ENCODE measurements at places on chromosomes 4 and X.

DNA sequence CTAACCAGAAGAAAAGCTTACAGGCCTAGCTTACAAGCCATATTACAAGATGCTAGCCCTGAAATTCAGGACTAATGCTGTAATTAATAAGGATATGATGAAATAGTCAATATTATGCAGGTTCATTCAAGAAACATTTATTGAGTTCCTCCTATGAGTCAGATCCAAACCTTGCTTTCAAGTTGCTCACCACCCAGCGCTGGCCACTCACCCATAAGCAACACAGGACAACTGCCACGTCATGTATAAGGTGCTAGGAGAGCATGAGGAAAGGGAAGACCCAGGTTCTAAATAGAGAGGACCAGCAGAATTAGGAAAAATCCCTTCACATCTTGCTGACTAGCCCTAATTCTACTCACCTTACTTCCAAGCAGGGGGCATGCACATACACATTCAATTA lies 23.3 kb downstream of the MAML3 start:
- no peak for DNase-seq

GRCh38 chrX:108121291-108121690 lies 29.7 kb downstream of the ATG4A start:
- DNase-seq = no peak

GRCh38 chr4:101304916-101305315 lies 42.4 kb downstream of the PPP3CA start:
- no peak for DNase-seq

- no peak for DNase-seq
These were observed 21.0 kb downstream of the CEP44 start for GRCh38 chr4:174304664-174305063.

GRCh38 chr4:32824336-32824735 lies 2104.2 kb downstream of the PCDH7 start:
- DNase-seq = no peak

DNA sequence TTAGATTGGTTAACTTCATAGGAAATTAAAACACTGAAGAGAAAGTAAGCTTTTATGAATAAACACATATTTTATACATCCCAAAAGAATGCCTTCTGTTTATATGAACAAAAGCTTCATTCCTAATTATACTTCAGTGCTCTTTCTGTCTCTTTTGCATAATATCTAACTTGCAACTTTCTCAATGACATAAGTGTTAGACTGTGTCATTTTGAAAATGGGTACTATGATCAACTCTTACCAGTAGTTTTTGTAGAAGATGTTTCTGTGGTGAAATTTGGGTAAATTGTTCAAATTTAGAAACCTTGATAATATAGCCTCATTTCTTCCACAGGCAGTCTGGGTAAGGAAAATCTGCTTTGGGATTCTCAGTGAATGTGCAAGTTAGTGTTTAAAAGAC lies 991.4 kb downstream of the CCSER1 start:
- no peak for DNase-seq

- peak; percentile 68 for DNase-seq
These were observed 82.0 kb downstream of the USP46 start for GRCh38 chr4:52576961-52577623.

DNA sequence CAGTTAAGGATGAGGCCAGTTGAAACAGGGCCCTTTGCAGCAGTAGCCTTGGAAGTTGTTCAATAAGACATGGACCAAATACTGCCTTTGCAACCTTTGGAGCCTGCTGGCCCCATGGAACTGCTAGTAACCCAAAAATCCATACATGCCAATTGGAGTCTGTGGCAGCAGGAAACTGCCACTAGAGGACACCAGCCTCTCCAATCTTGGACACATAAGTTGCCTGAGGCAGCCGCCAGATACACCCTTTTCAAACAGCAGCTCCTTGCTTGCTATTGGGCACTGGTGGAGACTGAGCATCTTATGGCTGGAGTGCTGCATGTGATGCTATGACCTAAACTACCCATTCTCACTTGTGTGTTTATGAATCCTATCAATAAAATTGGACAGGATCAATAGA lies 14.8 kb upstream of the LAP3 start:
- DNase-seq = no peak

DNA sequence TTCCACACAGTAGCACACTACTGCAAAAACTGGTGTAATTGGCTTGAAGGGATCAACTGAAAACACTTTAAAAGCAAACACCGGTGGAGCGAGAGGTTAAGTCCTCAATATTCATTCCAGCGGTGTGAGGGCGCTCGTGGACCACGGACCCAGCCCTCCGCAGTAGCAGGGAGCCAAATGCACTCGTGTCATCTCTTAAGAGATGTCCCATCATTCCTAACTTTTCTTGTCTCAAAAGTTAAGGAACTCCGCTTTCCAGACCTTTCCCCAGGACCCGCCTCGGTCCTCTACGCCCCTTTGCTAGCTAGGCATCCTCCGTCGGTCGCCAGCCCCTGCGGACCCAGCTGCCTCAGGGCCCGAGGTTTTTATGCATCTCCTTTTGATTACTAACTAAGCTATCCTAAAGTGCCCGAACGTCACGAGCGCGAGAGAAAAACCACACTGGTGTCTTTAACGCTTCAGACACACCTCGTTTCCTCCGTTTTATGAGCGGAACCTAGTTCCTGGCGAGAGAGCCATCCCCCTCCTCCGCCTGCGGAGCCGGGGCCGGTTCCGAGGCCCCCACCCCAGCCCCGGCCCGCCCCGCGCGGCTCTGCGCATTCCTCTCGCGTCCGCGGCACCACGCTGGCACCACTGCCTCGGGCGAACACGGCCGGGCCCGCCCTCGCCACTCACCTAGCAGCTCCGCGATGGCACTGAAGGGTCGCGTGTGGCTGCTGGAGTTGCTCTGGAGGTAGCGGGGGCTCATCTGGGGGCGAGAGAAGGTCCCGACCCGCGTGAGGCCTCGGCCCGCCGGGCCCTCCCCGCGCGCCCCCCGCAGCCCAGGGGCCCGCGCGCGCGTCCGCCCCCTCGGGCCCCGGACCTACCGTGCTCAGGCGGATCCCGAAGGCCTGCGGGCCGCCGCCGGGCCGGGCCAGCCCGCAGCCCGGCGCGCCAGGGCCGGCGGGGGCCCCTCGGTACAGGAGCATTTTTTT lies 723 bp downstream of the MORC4 start:
- DNase-seq = no peak

DNA sequence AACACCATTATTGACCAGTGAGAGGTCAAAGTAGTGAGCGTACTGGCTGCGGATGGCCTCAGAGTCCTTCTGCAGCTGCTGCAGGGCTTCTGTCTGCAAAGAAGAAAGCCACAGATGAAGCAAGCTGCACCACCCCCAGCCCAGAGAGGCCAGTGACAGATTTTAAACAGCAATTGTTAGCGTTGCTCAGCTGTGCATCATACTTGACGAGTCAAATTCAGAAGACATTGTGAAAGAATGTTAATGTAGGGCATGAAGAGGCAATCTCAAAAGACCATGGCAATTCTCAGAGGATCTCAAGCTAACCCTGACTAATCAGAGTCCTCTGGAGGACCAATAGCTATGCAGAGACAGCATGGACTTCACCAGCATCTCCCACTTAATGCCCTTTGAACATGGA lies 16.6 kb downstream of the DKC1 start:
- DNase-seq = peak; percentile 28

GRCh38 chr4:175412746-175413145 lies 399.3 kb downstream of the GPM6A start:
- peak; percentile 96 for DNase-seq

DNA sequence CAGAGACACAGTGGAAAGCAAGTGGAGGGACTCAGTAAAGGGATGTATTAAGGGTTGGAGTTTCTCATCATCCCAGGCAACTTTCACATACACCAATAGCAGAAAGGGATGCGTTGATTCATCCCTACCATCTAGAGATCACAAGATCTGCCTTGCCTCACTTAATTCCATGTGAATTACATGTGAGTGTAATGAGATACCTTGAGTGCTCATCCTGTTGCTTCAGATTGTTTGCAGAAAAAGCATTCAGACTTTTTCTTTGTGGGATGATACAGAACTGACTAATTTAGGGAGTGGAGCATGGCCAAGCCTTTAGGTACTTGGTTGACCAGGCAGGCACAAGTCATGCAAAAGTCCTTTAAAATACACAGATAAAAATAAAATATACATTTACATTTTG lies 124.8 kb upstream of the SLIT2 start:
- peak; percentile 31 for DNase-seq

DNA sequence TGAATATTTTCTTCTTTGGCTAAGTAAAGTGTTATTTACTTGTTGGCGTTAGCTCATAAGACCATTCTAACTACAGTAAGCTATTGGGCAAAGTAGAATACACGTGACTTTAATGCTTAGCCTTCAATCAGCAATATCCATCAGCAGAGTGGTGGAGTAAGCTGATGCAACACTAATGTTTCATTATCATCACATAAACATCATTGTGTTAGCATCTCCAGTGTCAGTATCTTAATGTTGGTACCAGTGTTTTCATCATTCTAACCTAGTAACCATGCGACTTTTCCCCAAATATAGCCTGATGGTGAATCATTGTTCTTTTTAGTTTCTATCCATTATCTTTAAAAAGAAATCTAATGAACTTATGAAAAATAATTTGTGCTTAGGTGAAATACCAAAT lies 48.5 kb downstream of the APOOL start:
- DNase-seq = no peak

- no peak for DNase-seq
These were observed 219.3 kb upstream of the JADE1 start for GRCh38 chr4:128590034-128590740.

- DNase-seq = no peak
These were observed 830.8 kb upstream of the POU3F4 start for GRCh38 chrX:82677286-82677685.

DNA sequence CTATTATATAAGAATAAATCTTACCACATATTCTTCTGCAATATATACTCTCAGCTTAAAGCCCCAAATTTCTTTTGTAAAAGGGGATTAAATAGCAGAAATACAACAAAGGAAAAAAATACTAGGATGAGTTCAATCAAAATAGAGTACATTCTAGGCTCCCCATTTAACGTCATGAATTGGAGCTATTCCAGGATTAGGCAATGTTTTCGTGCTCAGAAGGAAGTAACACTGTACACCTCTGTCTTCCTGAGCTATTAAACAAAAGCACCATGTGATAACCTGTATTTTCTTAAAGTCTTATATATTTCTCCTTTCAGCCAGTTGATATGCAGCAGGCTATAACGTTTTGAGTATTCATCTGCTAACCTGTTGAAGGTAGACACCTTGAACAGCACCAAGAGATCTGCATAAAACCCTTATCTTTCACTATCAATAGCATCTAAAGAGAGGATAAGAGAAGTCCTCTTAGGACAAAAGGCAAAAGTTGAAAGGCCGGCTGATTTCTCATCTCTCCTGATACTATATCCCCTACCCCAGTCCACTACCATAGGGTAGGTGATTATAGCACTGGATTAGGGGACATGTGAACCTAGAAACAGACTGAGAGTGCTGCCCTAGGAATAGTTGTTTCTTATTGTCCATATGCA lies 31.5 kb downstream of the TEC start:
- DNase-seq = no peak

GRCh38 chr4:25637581-25638220 lies 17.9 kb upstream of the SLC34A2 start:
- DNase-seq = no peak

- no peak for DNase-seq
These were observed 206.7 kb downstream of the FRMPD4 start for GRCh38 chrX:12344954-12345353.

DNA sequence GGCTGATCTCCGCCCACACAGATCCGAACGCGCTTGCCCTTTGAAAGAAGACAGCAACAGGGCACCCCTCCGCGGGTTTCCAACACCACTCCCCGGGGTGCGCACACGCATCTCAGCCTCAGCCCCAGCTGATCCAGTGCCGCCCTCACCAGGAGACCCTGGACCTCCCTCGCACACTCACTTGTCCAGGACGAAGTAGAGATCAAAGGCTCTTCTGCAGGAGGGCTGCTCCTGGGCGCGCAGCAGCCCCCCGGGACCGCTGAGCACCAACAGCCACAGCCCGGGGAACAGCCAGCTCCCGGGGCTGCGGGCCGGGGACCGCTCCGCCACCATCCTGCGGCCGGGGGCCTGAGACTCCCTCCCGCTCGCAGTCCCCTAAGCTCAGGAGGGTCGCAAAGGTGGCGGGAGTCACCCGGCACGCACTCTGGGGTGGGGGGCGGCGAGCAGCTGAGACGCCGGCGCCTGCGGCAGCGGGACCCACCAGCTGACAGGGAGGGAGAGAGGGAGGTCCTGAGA lies 743 bp downstream of the ANTXR2 start:
- DNase-seq = no peak

DNA sequence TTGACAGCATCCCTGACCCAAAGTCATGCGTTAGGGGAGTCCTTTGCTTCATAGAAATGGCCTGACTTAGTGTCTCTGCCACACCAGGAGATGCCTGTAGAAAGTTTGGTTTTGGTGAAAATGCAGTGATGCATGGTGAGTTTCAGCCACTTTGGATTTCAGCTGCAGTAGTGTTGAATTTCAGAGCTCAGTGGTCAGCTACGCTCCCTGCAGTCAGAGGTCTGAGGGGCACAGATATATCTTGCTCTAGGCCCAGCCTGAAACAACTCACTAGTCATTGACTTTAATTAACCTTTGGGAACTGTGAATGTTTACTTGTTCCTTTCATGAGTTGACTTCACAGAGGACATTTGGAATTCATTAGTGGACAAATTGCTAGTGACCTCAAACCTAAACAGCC lies 17.5 kb downstream of the RBMX2 start:
- DNase-seq = no peak

DNA sequence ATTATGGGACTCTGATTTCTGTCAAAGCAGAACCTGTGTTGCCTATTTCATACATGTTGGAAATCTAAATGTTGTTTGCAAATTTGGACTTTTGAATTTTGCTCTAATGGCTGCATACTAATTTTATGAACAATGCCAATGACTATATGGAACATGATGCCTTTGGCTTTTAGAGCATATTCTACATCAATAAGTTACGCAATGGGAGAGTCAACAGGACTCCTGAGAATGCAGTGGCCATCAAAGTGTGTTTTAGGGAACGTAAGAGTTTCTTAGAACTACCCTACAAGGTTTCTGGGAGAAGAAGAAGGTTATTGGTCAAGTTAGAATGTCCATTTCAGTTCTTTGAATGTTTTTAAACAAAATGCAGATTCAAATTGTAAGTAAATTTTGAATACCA lies 76.1 kb downstream of the SLIT2 start:
- no peak for DNase-seq

DNA sequence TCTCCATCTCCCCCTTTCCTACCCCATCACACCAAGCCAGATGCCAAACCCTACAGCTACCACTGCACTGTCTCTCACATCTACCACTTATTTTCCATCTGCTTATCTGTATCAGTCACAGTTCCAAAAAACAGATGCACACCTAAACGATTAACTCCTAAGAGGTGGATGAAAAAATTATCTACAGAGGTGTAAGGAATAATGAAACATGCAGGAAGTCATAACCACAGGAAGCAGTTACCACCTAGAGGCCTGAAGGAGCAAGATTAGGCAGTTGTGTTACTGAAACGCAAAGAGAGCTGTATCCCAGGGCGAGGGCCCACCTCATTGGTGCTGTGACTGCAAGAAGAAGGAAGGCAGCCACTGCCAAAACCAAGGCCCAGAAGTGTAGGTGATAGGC lies 87.8 kb upstream of the FAM241A start:
- DNase-seq = no peak

- no peak for DNase-seq
These were observed 66.2 kb downstream of the EGF start for GRCh38 chr4:109978704-109979454.
